Hypothalamus (tissue), 51 donors: ENCODE measurements at places on chromosomes 11 and 22.

DNA sequence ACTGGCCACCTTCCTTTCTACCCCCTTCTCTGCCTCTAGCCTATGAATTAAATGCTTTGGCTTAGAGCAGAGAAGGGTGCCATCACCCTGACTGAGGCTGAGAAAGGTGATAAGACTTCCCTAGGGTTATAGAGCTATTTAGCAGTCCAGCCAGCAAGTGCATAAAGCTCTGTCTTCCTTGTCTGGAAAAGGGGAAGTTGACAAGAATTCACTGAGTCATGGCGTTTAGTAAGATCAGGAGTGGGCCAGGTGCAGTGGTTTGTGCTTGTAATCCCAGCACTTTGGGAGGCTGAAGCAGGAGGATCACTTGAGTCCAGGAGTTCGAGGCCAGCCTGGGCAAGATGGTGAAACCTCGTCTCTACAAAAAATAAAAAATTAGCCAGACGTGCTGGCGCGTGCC is 63.1 kb downstream of the LHFPL7 start:
- no peak for DNase-seq

DNA sequence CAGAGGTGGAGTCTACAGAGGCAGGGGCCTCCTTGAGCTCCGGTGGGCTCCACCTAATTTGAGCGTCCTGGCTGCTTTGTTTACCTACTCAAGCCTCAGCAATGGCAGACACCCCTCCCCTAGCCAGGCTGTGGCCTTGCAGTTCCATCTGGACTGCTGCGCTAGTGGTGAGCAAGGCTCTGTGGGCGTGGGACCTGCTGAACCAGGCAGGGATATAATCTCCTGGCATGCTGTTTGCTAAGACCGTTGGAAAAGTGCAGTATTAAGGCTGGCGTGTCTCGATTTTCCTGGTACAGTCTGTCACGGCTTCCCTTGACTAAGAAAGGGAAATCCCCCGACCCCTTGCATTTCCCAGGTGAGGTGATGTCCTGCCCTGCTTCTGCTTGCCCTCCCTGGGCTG is 77.7 kb downstream of the GDPD4 start:
- DNase-seq, result no peak

GRCh38 chr22:37854946-37855345 is 5.7 kb downstream of the EIF3L start:
- no peak for DNase-seq

DNA sequence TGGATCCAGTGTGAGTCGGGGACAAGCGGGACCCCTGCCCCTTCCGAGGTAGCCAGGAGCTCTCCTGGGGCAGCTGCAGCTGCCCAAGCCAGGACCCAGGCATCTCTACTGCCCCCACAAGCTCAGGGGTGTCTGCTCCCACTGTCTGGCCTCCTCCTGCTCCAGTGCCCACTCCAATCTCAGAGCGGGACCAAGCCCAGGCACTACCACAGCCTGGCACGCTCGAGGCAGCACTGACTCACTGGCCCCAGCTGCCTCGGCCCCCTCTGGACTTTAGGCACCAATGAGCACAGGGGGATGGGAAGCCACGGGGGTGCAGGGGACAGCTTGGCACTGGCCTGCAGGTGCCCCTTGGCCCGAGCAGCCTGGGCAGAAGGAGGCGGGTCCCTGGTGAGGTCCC is 8.2 kb downstream of the IL2RB start:
- no peak for DNase-seq

DNA sequence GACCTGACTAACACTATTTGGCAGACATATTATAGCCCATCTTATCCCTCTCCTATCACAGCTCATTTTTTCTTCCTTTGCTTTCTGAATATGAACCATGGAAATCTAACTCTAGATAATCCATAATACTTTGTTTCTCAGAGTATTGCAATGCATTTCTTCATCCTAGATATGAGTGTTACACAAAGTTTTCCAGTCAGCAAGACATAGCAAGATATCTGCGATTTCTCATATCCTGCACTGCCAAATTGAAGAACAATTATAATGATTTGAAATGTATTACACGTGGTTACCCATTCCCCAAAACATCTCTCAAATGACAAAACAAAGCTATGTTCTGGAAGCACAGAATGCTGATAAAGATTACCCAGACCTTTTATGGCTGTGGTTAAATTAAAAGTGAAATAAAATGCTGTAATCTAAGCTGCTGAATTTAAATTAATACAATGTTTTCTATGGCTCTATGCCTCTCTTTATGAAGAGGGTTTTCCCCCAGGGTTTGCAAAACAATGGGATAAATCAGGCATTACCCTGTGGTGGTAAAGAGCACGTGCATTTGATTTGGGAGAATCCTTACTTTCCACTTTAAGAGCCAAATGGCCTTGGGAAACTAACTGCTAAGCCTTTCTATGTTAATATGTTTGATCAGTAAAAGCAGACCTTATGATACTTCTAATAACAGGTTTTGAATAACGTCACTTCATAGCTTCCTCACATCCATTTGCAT is 1291.0 kb upstream of the CNTN5 start:
- no peak for DNase-seq

DNA sequence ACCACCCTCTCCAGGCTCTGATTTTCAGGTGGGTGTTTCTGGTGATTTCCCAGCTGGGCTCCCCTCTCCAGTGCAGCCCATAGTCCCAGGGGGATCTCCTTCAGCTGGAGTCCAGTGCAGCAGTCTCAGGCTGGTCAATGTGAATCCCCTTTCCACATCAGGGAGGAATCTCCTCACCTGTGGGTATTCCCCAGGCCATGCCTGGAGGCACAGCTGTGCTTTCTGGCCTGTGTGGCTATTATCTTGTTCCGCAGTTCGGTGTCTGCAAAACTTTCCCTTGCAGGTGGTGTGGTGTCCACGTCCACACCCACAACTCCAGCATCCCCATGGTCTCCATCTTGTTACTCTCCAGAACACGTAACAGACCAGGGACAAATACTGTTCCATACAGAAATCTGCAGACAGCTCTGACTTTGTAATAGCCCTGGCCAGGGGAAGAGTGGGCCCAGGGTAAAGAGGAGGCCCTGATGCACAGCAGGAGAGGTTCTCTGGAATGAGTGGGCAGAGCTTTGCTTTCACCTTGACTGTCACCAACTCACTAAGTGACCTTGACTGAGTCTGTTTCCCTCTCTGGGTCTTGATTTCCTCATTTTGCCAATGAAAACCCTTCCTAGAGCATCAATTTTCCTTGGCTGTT is 183.2 kb downstream of the CSNK2A3 start:
- DNase-seq, result no peak

DNA sequence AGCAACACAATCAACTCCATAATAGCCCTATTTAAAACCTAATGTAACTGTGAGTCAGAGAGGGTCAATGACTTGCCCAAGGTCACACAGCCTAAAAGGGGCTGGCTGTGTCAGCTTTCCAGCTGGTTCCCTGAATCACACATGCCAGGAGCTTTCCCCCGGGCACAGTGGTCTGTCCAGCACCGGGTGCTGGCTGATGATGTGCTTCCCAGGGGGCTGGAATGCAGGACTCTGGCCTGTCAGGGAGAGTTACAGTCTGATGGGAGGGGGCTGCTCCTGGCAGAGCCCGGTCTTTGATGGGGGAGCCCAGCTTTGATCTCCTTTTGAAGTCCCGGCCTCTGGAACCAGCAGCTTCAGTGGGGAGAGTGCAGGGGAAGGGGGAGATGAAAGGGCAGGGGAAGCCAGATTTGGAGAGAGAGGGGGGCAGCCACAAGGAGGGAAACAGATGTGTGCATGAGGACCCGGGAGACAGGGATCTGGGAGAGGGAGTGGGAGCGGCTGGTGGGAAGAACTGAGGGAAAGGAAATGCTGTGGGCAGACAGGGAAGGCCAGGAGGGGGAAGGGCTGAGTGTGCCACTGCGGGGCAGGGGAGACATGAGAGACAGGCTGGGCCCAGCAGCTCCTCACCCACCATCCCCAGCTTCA is 102.7 kb downstream of the NECTIN1 start:
- no peak for DNase-seq

DNA sequence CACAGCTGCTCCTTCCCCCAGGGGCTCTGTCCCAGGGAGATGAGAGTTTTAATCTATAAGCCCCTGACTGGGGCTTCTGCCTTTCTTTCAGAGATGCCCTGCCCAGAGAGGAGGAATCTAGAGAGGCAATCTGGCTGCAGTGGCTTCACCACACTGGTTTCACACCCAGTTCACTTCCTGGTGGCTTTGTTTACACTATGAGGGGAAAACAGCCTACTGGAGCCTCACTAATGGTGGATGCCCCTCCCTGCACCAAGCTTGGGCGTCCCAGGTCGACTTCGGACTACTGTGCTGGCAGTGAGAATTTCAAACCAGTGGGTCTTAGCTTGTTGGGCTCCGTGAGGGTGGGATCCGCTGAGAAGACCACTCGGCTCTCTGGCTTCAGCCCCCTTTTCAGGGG is 21.5 kb upstream of the MMP1 start:
- DNase-seq, result no peak

- DNase-seq, result no peak
Measured at GRCh38 chr11:33296695-33297094, 39.5 kb downstream of the HIPK3 start.

DNA sequence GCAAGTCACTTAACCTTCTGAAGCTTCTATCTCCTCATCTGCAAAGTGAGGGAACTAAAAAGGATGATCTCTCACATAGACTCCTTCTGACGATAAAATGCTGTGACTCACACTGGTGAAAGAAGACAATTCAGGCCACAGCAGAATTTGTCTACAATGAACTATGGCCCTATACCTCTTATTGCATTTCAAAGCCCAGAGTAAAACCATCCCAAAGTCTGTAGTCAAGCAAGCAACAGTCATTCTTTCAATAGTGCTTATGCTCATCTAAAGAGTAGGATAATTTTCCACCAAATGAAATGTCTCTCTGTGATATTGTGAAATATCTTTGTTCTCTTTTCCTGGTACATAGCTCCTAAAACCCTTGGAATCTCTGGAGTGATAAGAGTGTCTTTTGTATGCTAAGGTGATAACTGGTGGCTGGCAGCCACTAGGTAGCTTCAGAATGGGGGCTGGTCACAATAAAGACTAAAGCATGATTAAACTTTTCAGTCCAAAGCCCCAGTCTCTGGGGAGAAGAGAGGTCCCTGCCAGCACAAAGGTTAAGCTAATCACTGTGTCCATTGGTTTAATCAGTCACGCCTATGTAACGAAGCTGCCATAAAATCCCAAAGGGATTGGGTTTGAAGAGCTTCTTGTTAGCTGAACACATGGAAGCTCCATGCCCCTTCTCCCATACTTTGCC is 30.8 kb downstream of the SYTL2 start:
- DNase-seq, result no peak

DNA sequence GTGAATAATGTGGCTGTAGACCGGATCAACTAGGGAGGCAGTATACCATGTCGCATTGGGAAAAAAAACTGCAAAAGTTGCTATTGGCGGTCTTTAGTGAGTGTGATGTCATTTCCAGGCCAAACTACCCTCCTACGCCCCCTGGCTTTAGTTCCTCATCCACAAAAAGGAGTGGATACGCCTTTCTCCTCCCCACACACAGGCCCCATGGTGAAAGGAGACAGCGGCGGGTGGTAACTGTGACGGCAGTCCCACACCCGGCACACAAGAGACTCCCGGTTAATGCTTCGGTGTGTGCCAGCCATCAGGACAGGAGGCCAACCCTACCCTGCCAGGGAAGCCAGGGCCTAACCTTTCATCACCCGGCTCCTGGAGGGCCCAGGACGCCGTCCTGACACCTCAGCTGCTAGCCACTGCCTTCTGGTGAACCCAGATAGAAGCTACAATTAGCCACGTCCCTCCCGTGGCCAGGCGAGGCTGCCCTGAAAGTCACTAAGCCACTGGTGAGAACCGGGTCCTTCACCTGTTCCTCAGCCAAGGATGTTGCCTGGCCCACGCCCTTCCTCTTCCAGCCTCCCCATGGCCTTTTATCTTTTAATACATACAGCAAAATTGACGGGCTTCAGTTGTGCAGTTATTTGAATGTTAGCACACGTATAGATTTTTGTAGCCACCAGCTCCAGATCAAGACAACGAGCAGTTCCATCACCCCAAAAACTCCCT is 10.8 kb downstream of the TP53I11 start:
- DNase-seq, result no peak

- no peak for DNase-seq
Measured at GRCh38 chr11:131422496-131422895, 52.1 kb downstream of the NTM start.

DNA sequence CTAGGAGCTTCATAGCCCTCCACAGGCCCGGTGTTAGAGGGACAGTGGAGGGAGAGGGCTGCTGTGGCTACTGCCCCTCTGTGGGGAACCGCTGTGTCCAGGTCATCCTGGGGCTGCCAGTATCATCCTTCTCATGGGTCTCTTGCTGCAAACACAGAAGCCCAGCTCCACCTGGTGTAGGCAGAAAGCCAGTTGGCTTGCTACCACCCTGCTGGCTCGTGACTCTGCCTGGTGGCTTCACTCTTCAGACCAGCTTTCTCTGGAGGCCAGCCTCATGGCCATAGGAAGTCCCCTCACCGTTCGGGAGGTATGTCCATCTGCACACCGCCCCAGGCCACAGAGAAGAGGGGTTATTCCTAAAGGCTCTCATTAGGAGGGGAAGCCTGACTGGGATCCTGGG is 19.4 kb upstream of the SUSD2 start:
- DNase-seq, result no peak

DNA sequence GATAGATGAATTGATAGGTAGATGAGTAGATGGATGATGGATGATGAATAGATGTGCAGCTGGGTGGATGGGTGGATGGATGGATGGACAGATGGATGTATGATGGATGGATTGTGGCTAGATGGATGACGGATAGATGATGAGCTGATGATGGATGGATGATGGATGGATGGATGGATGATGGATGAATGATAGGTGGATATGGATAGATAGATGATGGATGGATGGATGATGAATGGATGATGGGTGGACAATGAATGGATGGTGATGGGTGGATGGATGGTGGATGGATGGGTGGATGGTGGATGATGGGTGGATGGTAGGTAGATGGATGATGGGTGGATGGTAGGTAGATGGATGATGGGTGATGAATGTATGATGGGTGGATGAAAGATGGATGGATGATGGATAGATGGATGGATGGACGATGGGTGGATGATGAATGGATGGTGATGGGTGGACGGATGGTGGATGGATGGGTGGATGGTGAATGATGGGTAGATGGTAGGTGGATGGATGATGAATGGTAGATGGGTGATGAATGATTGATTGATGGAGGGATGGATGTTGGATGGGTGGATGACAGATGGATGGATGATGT is 1261.7 kb downstream of the BRD1 start:
- no peak for DNase-seq
